ENCODE measurements at places on chromosomes 7 and 10.

DNA sequence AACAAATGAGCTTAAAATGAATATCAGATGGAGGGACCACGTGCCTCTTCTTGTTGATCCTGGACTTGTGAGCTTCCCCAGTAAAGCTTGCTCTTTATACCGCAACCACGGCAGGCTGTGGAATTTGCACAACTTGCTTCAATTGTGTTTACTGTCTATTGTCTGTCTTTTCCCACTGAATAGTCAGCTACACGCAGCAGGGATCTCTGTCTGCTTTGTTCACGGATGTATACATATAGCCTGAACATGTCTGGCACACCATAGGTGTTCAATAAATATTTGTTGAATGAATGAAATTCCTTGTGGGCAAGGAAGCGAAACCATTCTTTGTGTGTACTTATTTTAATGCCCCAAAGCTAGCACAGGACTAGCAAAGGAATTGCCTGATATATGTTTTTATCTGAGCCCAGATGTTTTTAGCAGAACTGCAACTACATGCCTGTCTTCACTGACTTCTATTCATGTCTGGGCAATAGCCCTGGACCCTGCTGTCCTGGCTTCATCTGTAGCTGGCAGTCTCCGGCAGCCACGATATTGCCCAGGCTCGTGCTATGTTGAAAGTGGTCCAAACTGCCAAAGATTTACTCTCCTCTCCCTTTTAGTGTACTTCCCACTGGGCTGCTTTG is 29.9 kb upstream of the IFRD1 start:
- DNase-seq, result no peak

DNA sequence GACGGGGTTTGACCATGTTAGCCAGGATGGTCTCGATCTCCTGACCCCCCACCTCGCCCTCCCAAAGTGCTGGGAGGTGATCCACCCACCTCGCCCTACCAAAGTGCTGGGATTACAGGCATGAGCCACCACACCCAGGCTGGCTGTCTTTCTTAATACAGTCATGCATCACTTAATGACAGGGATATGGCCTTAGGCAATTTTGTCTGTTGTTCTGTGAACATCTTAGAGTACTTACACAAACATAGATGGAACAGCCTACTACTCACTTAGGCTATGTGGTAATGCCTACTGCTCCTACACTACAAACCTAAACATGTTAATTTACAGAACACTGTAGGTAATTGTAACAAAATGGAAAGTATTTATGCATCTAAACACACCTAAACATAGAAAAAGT is 106.6 kb upstream of the KCNMA1 start:
- no peak for DNase-seq

GRCh38 chr7:123635551-123636359 is 19.9 kb upstream of the LMOD2 start:
- DNase-seq, result no peak

GRCh38 chr10:88116971-88117626 is 253.7 kb downstream of the PTEN start:
- no peak for DNase-seq

DNA sequence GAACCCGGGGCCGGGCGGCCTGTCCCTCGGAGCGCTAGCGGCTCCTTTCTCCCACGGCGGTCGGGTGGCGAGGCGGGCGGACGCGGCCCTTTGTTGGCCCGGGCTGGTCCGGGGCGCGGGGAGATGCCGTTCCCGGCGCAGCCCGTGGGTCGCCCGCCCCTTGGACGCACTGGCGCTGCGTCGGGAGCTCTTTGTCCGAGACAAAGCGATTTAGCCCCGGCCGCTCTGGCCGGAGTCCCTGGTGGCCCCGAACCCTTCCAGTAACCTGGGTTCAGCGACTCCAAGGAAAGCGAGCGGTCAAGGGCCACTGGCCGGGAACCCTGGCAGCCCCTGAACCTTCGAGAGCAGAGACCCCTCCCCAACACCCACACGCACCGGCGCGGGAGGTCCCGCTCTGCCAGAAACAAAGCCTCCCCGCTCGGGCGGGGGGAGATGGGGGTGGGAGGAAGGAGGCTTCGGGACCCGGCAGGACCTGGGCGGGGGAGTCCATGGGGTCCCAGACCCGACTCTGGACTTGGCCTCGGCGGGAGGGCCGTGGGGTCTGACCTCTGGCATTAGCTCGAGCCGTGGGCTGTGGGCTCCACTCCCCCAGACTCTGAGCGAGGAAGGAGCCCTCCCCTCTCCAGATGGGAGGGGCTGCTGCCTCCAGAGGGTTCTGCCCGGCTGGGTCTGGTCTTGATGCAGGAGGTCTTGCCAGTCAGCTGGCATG is 836 bp downstream of the DPYSL4 start:
- no peak for DNase-seq

DNA sequence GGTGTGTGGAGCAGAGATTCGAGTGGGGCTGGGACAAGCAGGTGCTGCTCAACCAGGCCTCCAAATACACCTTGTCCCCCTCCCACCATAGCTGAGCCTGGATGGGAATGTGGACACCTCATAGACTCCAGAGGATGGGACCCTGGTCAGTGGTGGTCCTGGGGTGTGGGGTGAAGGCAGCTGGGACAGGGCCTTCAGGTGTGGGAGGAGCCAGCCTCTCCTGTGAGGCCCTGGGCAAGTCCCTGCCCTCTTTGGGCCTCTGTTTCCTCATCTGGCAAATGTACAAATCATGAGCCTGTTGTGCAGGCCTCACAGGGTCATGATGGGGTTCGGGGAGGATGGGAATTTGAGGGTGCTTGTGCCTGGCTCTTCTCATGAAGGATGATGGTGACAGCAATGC is 362.9 kb upstream of the NUPR2 start:
- DNase-seq, result no peak

GRCh38 chr7:126213876-126214275 is 1038.9 kb downstream of the GRM8 start:
- DNase-seq, result no peak

DNA sequence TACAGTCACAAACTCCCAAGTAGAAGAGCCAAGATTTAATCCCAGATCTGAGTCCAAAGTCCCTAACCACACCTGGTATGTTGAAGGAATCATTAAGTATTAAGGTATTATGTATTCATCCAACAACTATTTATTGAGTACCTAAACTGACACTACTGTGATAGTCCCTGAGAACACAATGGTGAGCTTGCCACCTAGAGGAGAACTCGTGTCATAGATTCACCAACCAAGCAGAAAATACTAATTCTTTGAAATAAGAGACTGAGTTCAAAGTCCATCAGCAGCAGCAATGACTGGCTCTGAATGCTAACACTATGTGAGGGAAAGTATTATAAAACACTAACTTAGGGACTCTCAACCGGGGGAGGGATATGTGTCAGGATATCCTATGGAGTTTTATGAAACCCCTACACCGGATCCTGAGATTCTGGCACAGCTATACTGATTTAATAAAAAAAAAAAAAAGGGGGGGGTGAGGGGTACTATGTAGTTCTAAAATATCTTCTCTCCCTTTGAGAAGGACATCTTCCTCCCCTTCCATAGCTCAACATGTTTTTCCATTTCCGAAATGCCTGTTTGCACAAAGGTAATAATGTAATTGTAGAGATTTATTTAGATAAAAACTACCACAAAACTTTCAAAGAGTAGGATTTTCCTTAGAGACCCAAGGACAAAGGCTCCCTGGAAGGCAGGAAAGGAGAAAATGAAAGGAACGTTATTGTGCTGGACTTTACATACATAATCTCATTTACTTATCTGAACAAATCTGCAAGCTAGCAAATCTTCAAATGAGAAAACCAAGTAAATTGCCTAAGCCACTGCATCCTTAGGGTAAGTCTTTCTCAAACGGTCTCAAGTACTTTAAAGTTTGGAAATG is 1.6 kb downstream of the NCOA4 start:
- no peak for DNase-seq

GRCh38 chr10:91389636-91390512 is 20.3 kb upstream of the HECTD2 start:
- DNase-seq, result no peak

- no peak for DNase-seq
Measured at GRCh38 chr7:91242097-91242844, 22.0 kb upstream of the FZD1 start.

GRCh38 chr10:59557642-59558041 is 152.0 kb downstream of the SLC16A9 start:
- no peak for DNase-seq

GRCh38 chr10:132626019-132626760 is 88.6 kb downstream of the INPP5A start:
- DNase-seq, result no peak

- no peak for DNase-seq
Measured at GRCh38 chr10:110416776-110417711, 80.7 kb upstream of the DUSP5 start.

GRCh38 chr7:1100834-1101562 is 13.1 kb downstream of the GPER1 start:
- no peak for DNase-seq

- DNase-seq, result no peak
Measured at GRCh38 chr10:29962166-29962850, 97.1 kb downstream of the JCAD start.

DNA sequence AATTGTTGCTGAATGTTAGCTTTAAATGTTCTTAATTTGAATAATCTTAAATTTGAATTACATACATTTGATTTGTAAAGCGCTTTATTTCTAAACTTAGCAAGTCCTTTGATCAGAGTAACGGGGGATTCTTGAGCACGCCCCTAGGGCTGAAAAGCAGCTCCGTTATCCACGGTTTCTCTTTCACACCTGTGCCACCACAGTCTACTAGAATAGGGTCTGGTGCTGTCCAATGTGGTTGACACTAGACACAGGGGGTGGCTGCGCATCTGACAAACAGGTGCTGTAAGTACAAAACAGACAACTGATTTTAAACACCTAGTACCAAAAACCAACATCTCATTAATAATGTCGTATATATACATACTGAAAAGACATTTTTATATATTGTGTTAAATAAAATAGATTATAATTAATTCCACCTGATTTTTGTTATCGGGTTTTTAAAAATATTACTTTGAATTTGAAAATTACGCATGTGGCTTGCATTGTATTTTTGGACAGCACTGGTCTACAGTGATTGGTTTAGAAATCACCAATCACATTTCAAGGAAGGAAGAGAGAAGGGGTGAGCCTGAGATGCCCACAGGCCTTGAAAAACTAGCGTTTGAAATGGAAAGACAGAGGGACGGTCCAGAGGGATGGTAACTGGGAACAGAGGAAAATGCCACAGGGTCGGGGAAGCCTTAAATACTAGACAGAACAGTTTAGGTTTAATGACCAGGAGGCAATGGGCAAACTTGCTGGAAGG is 7.3 kb downstream of the SEPHS1 start:
- DNase-seq, result no peak

DNA sequence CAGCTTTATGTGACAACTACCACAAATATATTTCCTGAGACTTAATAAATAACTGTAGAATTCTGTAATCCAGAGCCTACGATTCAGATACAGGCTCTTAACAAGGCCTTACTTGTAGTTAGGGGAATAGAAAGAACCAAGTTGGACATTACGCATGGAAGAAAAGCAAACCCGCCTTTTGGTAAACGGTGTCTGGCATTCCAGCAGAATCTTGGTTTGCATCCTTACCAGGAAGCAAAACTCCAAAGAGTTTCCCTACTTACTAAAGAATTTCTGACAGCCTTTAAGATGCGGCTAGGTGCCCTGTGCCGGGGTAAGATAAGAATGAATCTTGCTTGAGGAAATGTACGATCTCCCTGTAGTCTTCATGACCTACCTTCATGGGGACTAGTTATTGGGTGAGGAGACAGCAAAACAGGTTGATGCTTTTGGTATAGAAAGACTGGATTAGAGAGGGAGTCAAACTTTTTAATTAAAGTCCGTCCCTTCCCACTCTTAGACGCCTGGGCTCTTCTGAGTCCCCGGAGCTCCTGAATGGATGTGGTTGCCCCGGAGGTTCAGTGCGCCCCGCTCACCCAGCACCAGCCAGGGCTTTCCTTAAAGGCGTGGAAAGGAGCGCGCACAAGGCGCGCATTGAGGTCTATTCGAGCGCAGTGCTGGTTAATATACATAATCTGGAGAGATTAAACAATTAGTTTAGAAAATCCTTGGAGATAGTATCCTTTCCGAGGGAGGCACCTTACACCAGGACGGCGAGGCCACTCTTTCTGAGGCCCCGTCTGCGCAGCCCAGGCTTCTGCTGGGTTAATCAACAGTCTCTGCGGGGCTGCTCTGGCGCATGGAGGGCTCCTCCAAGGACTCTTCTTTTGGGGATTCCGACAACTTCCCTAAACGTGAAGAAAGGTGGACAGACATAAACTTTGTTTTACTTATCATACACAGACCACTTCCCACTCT is 11.5 kb downstream of the PTF1A start:
- DNase-seq, result no peak

DNA sequence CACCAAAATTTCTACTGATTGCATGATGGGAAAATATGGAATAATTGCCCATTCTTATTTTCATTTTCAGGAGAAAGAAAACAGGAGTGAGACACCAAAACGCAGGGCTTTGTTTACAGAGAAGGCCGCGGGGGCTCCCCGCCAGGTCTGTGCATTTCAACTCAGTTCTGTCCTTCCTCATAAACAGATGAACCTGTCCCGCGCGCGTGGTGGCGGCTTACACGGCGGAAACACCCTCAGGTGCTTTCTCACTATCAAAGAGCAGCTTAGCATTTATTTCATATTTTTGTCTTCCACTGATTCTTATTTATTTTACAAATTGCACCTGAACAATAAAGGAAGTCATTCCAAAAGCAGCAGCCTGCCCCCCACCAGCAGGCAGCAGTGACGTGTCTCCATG is 579.4 kb downstream of the PTPRN2 start:
- DNase-seq, result no peak

DNA sequence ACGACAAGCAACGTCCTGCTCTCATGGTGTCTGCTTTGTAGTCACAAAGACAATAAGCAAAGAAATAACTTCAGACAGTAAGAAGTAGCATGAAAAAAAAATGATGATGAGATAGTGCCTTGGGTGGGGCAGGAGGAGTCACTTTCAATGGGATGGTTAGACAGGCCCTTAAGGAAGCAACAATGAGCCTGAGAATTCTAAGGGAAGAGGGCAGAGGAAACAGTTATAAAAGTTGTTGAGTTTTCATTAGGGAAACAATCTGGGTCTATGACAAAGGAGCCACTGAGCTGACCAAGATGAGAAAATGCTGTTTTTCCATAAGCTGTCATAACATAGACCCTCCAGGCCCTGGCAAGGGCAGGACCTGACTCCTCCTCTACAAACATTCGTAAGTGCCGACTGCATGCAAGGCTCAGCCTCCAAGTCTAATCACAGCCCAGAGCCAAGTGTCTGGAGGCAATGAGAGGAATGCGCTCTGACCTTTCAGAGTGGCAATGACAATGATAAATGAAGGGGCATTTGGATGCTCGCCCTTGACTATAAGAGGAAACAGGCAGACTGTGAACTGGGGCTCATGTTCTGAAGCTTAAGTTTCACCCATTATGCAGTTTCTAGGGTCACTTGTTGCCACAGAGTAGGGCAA is 43.7 kb downstream of the PPP1R3C start:
- no peak for DNase-seq

- DNase-seq, result no peak
Measured at GRCh38 chr10:123885406-123886170, 6.0 kb downstream of the CPXM2 start.

- no peak for DNase-seq
Measured at GRCh38 chr10:93854975-93855374, 38.8 kb upstream of the SLC35G1 start.

DNA sequence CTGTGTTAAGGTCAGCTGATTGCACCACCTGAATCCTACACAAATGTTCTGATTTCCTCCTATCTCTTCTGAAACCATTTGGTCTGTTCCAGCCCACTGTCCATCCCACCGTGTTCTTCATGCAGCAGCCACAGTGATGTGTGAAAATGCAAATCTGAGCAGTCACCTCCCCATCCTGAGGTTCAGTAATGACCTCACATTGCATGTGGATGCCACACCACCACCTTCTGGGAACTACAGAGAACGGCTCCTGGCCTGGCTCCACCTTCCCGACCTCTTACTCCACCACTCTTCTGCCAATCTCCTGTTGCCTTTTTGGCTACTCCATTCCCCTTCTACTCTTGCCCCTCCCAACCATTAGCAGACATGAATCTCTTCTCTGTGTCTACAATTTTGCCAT is 244.4 kb downstream of the TNS3 start:
- DNase-seq, result no peak
